ENCODE measurements at places on chromosomes 1 and 21.
A peak's percentile ranks its signal among the peaks of the same experiment; 100 is the strongest.

GRCh38 chr1:54499360-54500106, 48.5 kb upstream of the ACOT11 start:
- no peak for DNase-seq

DNA sequence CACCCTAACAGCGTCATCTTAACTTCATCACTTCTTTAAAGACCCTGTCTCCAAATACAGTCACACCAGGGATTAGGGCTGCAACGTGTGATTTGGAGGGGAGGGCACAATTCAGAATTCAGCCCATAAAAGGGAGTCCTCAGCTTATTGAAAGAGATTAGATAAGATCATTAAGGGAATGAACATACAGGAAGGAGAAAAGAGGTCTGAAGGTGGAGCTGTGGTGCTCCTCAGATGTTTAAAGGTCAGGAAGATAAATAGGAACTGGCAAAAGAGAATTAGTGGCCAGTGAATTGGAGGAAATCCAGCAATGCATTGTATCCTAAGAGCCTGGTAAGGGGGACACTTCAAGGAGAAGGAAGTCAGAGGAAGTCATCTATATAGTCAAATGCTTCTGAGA, 113.5 kb downstream of the PROX1 start:
- no peak for DNase-seq

DNA sequence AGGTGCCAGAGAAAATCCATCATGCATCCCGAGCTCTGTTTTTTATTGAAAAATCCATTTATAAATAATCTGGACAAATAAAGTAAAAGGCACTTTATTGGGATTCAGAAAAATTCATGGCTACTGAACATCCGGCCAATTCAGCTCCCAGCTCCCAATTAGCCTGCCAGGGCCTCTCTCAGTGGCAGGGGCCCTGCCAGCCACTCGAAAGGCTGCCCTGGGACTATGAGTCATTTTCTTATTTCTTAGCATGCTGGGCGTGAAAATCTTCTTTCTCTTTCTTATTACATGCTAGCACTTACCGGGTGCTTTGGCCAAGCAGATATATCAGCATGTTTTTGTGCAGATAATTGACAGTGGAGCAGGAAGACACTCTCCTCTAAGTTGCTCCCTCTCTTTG, 283.3 kb downstream of the CAMTA1 start:
- no peak for DNase-seq

DNA sequence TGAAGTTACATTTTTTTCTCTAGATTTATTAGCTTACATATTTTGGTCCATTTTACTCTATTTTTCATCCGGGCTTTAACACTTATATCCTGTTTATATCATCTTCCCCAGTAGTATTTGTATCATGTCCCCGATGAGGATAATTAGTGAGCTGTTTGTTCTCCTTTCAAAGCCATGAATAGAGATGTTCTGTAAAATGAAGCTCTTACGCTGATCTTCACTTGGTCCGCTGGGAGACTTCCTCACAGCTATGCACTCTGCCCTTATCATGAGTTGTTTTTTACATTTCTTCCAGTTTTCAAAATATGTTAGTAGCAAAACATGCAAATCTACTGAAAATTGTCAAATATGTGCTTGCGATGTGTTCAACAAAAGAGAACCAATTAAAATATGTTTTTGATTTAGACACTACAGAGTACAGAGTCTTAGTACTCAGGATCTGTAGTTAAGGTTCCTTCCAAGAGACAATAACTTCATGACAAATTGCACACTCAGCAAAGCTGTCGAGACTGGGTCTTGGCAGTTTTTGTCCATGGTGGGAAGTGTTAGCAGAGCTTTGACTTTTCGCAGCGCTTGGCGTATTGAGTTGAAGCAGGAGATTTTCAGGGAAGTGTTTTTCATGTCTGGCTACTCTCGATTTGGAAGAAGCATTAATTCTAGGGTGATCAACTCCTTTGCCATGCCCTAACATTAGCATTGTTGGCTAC, 292.0 kb upstream of the ADAMTS5 start:
- no peak for DNase-seq

- DNase-seq, result no peak
Measured at GRCh38 chr1:179034720-179035119, 9.0 kb downstream of the FAM20B start.

DNA sequence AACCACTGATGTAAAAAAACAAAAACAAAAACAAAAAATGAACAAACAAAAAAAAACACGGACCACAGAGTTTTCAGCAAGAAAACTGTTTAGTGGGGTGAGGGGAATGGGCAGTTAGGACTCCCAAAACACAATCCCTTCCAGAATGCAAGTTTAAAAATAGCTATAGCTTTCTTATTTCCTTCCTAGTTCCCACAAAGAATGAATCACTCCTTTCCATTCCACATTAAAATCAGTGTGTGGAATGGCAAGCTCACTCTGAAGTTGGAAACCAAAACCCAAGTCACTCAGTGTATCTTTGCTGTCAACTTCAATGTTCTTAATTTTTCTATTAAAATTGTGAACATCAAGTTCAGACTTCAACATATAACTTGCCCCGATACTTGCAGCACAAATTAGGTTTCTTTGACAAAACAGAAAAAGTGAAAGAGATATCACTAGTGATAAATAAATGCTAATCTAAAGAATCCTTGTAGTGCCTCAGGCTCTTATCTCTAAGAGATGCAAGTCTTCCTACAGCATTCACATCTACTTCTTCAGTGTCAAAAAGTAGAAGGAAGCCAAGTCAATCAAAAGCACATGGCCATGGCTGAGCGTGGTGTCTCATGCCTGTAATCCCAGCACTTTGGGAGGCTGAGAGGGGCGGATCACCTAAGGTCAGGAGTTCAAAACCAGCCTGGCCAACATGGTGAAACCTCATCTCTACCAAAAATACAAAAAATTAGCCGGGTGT, 45.5 kb downstream of the TOR3A start:
- DNase-seq, result no peak

DNA sequence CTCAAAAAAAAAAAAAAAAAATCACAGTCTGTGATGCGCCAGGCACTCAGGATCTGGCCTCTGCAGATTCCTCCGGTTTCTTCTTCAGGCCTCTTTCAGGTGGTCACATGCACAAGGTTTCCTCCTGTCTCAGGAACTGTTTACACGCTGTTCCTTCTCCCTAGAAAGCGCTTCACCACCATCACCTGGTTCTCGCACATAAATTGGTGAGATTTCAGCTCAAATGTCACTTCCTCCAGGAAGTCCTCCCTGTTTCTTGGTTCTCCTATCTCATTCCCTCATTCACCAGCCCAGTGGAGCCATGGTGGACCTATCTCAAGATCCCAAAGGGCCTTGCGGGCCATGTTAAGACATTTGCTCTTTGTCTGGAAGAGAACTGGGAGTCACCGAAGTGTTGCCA, 26.7 kb downstream of the HMGN2 start:
- DNase-seq, result no peak

DNA sequence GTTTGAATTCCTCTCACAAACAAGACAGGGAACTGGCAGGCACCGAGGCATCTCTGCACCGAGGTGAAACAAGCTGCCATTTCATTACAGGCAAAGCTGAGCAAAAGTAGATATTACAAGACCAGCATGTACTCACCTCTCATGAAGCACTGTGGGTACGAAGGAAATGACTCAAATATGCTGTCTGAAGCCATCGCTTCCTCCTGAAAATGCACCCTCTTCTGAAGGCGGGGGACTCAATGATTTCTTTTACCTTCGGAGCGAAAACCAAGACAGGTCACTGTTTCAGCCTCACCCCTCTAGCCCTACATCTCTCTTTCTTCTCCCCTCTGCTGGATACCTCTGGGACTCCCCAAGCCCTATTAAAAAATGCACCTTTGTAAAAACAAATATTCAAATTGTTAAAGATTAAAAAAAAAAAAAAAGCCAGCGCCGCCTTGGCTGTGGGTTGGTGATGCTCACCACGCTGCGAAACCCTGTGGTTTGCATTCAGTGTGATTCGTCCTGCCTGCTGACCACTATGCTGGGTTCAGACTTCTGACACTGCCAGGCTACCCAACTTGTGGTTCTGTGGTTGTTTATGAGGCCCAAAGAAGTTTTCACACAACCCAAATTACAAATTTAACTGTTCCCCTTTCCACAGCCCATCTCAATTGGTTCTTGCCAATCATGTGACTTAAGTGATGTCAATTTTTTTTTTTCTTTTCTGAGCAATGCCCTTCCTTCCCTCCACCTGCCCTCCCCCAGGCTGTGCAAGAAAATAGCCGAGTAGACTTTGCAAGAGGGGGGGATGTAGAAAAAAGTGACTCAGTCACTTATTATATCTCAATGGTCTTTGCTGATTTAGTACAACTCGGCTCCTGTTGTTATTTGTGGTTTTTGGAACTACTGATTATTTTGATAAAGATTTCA, at the start of gene RUNX1:
RUNX1 (minus strand) TSS at position 597 of the 912 bp plus-strand sequence.
- no peak for DNase-seq

GRCh38 chr1:32702599-32703478, at the start of gene SYNC:
SYNC (minus strand) TSS chr1:32702770; CDS start chr1:32702660, 110 bp downstream.
- no peak for DNase-seq

DNA sequence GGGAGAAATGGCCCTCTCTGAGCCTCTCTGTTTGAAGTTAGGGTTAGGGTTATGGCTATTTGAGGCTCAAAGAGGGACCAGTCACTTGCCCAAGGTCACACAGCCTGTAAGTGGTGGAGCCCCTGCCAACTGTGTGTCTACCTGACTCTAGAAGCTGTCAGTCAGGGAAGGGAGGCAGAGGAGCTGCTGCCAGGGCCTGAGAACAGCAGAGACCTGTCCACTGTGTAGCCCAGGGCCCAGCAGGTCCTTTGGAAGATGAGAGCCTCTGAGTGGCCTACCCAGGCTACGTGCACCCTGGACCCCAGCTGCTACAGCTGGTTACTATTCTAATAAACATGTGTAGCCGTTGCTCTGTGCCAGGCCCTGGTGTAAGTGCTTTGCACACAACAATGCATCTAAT, 15.1 kb upstream of the EDN2 start:
- no peak for DNase-seq

DNA sequence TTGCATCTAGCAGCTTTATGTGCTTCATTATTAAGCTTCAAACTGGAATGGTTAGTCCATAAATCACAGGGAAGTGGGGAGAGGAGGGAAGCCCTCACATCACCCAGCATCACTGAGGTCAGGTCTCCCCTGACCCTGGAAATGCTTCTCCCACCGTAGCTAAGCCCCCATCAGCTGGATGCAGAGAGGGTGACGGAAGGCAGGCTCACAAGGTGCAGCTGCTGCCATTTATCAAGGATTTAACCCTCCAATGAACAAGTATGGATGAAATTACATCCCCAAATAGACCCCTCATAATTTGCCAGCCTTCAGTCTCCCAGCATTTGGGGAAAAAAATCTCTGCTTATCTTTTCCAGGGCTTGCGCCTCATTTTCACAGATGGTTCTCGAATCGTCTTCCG, 60.8 kb downstream of the PGM1 start:
- DNase-seq, result no peak

DNA sequence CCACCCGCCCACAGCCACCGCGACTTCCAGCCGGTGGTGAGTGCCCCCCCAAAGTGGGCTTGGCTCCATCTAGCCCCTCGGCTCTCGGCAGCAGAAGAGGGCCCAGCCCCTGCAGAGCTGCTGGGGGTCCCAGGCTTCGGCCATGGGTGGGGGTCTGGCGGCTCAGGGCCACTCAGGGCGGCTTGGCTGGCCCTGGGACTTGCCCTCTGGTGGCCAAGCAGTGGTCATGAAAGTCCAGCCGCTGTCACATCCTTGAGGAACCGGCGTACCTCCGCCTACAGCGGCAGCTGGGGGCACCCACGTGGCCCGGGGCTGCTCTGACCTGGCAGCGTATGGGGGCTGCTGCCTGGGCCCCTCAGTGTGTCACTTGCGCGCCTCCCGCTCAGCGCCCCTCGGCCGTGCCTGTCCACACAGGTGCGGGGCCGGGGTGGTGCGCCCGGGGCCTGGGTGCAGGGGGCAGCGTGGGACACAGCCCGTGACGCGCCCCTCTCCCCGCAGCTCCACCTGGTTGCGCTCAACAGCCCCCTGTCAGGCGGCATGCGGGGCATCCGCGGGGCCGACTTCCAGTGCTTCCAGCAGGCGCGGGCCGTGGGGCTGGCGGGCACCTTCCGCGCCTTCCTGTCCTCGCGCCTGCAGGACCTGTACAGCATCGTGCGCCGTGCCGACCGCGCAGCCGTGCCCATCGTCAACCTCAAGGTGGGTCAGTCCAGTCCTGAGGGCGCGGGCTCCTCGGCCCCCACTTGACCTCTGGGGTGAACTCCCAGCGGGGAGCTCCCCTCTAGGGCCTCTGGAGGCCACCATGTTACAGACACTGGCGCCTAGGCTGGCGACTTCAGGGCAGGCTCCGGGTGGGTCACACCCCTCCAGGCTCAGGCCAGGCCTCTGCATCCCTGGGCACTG, 32.4 kb downstream of the SLC19A1 start:
- peak; percentile 53 for DNase-seq

DNA sequence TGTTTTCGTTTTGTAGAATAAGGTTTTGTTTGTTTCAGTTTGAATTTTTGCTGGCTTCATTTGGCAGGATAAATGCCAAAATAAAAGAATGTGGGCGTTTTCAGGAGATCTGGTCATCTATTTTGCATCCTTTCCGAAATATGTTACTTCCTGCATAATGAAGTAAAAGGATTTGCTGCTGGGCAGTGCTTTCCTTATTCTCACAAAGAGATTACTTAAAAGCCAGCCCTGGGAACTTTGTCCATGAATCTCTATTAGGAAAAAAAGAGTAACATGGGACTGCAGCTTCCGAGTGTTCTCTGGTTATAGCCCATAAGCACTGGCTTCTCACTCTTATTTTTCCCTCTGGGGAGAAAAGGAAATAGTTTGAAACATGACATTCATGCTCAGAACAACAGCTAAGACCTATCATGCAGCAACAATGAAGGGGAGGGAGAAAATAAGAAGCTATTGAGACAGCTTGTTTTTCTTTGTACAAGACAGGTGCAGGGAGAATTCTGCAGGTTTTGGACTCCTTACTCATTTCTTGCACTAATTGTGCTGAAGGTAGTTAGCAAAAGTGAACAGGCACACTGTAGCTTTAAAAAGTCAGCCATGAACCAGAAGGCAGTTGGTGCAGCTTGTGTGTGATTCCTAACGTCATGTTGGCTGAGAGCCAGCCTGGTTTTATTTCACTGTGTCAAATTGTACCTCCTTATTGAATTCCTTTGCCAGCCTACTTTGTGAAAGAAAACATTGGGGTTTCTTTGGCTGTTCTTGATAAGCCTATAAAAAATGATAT, at the start of gene SAMD13:
SAMD13 (plus strand) TSS at position 705 of the 781 bp plus-strand sequence. CDS start 1,527 bp downstream, outside the sequence.
- DNase-seq, result no peak

DNA sequence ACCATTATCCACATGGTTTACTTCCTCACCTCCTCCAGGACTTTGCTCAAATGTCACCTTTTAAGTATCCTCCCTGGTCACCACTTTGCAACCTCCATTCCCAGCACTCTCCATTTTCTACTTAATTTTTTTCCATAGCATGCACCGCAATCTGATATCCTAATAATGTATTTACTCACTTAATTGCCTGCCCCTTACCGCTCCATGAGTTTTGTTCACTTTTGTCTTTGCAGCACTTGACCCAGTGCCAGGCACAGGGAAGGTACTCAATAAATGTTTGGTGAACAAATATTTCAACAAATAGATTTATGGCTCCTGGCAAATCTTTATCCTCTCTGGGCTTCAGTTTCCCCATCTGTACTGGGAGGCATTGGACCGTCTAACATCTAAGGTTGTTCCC, 53.6 kb downstream of the UBE2T start:
- DNase-seq, result no peak

DNA sequence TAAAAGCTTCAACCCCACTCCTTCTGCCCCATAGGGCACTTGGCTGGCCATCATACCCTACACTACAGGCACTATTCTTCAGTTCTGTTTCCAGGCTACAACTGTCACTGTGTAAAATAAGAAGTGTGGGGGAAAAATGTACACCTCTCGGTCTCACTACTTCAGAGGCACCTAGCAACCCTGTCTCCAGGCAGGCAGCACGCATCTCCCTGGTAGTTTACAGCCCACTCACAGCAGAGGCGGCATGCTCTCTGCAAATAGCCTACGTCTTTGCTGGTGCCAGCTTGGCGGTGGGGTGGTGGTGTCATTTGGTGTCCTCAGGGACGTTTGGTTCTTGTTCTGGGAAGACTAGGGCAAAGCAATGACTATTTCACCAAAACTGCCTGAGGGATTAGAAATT, 48.2 kb upstream of the BTG3 start:
- peak; percentile 28 for DNase-seq

All from SK-N-DZ (cell line).